NCI-H1417 (cell line): ENCODE measurements at places on chromosomes 5 and 9.

- DNase-seq = no peak
These were observed 24.7 kb upstream of the NOL6 start for GRCh38 chr9:33498387-33498786.

GRCh38 chr5:31427013-31427723 is 104.7 kb downstream of the DROSHA start:
- DNase-seq = no peak

- DNase-seq = no peak
These were observed 151.1 kb downstream of the DOCK2 start for GRCh38 chr5:169788168-169788567.

DNA sequence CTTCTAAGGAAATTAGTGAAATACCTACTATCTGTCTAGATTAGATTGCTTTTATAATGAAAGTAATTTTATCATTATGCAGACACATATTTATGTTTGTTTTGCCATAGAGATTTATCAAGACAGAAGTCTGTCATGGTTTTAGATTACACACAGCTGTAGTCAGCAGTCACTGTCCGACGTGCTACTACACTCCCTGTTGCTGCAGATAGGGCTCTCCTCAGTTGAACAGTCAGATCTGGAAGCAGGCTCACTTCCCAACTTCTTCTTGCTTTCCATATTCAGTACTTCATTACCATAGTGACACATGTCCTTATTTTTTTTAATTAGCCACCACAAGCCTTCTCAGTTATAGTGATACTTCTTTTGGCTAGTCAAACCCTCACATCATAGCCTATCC is 329.9 kb upstream of the ITGA1 start:
- no peak for DNase-seq

- DNase-seq = no peak
These were observed 31.8 kb downstream of the BAAT start for GRCh38 chr9:101352892-101353463.

DNA sequence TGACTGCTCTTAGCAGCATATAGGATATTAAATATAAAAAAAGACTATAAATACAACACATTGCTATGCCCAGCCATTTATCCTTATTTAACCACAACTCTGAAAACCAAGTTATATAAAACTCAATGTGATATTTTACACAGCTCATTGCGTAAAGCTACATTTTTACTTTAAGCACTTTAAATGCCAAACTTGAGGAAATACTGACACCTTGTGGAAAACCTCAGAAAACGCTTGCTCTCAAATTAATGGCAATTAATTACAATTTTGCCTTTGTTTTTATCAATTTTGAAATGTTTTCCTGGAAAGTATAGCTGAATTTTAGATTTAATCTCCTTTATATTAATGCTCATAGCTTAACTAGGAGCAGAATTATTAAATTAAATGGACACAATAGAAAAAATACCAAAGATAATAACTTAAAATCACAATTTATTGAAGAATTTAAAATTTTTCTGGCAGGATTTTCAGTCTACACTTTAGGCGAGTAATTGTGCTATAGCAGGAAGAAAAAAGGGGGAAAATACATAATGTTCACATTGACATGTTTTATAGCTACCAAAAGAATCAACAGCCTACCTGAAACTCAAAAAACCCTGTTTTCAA is 25.2 kb upstream of the PLAC8L1 start:
- peak; percentile 48 for DNase-seq

DNA sequence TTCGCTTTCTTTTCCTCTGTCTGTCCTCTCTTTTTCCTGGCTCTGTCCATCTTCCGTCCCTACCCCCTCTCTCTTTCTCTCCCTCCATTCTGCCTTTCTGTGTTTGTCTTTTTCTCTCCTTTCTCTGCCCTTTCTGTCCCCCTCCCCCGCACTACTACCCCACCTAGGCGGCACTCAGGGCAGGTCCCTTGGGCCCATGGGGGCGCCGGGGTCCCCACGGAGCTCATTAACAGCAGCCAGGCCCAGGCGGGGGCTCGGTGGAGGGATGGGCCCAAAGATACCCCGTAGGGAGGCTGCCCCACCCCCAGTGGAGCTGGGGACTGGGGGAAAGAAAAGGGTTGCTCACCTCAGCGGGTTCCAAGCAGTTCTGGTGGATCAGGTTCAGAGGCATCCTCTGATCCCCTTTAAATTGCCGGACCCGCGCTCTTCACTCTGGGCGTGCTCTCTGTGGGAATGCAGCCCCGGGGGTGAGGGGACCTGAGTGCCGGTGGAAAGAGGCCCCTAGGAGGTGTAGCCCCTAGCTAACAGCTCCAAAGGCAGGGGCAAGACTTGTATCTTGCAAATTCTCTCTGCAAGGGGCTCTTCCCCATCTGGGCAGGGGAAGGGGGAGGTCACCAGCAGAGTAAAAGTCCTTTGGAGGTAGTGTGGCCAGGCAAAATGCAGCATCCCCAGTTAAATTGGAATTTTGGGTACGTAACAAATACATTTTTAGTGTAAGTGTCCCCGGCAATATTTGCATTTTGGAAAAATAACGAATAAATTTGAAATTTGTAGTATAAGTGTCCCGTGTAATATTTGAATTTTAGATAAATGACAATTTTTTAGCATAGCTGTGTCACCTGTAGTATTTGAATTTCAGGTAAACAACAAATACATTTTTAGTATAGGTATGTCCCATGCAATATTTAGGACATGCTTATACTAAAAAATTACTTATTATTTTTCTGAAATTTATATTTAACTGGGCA is 7.4 kb downstream of the LHX2 start:
- no peak for DNase-seq

DNA sequence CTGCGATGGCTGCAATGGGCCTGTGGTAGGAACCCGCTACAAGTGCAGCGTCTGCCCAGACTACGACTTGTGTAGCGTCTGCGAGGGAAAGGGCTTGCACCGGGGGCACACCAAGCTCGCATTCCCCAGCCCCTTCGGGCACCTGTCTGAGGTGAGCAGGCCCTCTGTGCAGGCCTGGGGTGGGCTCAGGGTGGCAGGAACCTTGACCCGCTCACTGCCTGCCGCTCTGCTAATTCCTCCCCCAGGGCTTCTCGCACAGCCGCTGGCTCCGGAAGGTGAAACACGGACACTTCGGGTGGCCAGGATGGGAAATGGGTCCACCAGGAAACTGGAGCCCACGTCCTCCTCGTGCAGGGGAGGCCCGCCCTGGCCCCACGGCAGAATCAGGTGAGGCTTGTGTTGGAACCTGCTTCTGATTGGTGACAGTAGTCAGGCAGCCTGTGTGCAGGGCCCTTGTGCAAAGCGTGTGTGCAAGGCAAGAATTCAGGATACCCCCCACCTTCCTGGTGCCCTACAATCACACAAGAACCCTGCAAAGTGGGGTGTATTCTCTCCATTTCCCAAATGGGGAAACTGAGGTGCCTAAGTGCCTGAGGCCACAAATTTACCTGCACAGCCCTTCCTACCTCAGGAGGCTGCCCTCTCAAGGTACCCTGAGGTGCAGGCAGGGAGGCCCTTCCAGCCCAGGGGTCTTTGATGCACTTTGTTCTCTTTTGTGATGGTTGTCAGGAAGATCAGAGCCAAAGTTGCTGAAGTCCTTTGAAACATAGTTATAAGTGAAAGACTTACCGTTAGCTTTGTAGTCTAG is 3.4 kb downstream of the SQSTM1 start:
- DNase-seq = no peak

DNA sequence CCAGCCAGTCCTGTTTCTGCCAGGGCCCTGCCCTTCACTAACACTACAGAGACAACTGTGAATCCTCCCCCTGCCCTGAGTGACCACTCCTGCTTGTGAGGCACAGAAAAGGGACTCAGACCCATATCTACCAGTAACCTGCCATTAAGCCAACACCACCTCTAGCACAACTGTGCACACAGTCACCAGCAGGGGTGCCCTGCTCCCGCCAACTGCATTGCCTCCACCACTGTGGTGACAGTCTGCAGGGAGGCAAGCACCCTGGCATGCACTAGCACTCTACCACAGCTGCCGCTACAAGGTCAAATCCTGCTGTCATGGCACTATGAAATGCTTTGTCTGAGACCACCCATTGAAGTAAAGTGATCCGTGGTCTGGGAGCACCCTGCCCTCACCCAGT is 1028.5 kb upstream of the CDH9 start:
- DNase-seq = no peak

GRCh38 chr5:33231214-33231710 is 209.5 kb upstream of the TARS1 start:
- no peak for DNase-seq

DNA sequence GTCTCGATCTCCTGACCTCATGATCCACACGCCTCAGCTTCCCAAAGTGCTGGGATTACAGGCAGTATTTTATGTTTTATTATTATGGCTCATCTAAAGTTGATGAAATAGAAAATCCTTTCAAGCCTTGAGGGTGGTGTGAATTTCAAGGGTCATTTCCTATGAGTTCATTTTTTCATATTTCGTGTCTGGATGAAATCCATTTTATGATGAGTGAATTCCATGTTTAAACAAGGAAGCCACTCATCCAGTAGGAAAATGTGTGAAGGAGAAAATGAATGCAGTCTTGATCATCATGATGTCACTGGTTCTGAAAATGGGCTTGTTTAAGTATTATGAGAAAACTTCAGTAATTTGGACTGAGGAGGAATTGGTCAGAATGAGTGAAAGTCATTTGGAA is 74.6 kb upstream of the ZSWIM6 start:
- no peak for DNase-seq

DNA sequence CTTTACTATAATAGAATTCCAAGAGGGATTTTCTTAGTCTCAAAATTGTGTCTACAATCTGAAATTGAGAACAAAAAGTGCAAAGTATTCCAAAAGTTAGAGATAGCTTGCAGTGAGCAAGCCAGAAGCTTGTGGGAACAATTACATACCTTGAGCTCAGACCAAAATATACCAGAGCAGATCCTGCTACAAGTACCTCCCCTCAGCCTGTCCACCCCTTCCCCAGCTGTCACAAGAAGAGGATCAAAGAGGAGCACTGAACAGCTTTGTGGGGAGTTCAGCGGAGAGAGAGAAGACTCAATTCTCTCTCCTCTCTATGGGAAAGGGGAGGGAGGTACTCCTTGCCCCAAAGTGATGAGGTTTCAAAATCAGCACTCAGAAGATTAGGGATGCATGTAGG is 869.2 kb upstream of the DMAC1 start:
- no peak for DNase-seq

- no peak for DNase-seq
These were observed 672.4 kb upstream of the GRAMD2B start for GRCh38 chr5:125750861-125751186.

GRCh38 chr5:159855476-159856191 is 60.6 kb upstream of the ADRA1B start:
- no peak for DNase-seq

GRCh38 chr9:132882616-132883015 is 3.9 kb downstream of the SPACA9 start:
- no peak for DNase-seq

DNA sequence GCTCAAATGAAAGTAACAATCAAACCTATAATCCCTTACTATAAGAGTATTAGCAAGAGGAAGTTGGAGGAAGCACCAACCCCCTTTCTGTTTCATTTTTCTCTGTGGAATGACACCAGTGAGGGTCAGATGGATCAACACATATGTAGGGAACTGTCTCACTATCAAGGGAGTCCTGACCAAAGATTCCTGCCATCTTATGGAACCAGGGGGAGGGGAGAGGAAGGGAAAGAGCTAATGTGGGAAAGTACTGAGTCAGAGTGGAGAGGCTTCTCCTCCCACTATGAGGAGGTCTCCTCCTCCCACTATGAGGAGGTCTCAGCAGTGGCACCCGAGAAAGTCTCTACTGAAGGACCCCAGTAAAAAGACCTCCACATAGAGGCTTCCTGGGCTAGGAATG is 73.3 kb upstream of the PCSK1 start:
- no peak for DNase-seq

DNA sequence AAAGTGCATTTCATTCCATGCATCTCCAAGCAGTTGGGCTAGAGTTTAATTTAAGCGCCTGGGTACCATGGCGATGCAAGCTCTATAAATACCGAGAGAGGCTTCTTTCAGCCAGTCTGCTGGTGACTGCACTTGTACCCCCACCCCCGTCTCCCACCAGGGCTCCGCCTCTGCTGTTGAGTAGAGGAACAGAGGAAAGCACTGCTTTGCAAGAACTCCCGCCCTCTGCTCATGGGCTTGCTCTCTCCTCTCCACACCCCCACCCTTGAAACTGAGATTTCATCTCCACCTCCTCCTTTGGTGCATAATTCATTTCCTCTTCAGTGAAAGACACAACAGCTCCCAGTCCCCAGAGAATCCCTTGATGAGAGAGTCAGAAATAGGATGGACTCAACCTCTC is 5.1 kb upstream of the WWC1 start:
- DNase-seq = peak; percentile 5

- no peak for DNase-seq
These were observed 87.3 kb upstream of the GNAQ start for GRCh38 chr9:78118742-78119473.

DNA sequence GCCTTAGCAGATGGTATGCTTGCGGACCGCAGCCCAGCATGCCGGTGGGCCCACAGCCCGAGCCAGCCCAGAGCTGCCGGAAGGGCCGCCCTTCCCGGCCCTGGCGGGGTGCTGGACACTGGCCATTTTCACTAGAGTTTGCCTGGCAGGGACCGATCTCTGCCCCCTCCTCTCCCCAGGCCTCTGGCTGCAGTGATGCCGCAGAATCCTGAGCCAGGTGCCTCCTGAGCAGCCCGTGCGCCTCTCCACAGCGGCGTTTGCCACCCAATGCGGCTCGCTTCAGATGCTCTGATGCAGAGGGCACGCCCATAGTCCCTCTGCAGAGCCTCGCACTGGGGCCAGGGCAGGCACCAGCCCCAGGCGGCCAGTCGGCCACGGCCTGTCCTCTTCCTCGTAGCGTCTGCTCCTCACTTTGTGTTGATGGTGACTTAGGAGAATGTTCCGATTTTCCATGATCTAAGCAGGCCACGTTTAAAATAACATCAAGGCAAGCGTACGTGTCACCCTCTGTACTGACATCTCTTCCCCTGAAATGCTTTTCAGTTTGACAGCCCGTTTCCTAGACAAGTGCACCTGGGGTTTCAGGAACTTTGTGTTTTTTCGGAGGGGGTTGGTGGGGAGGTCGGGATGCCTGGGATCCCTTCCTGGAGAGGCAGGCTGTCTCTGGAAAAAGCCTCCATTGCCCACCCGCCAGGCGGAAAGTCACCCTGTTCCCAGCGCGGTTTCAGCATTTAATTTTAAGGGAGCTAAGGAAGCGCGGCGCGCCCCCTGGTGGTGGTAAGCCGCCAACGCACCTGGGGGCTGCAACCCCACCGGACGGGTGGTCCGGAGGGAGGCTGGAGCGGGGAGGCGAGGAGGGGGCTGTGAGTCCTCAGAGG is 29.8 kb upstream of the HMCN2 start:
- DNase-seq = peak; percentile 60

DNA sequence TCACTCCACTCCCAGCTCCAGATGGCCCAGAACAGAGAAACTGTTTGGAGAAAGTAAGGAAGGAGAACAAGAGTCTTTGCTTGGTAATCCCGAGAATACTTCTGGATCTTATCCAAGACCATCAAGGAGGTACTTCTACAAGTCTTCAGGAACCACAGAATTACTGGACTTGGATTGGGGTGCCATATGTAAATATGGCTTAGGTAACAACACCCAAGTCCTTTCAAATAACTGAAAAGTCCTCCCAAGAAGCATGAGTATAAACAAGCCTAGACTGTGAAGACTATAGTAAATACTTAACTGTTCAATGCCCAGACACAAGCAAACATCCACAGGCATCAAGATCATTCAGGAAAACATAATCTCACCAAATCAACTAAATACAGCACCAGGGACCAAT is 170.0 kb downstream of the MCTP1 start:
- no peak for DNase-seq
